M059J (cell line): ENCODE measurements at places on chromosomes 13 and 19.
A peak's percentile ranks its signal among the peaks of the same experiment; 100 is the strongest.

DNA sequence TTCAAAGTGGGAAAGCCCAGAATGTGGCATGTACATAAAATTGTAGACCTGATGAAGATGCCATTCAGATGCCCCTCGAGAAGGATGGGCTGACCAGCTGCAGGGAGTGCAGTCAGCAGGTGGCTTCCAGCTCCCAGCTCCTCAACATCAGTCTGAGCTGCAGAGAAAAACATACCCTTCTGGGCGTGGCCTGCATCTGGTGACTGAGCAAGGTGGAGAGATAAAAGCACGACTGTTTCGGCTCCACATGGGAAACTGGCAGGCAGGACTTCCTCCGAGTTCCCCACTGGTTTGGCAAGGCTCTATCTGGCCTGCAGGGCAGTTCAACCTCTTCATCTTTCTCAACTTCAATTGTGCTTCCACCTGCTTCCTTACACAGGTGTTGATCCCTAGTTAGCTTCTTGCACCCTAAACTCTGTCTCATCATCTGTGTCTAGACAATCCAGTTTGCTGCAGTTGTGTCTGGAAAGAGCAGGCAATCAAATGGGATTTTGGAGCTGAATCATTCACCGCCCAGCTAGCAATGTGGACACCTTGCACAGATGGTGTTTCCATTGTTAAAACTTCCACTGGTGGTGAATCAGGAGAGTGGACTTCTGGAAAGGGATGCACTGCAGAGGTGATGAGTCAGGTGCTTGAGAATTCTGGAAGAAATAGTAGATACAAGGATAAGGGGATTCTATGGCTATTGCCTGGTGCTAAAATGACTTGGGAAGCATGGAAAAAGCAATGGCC lies 56.8 kb downstream of the POLR1D start:
- DNase-seq, result peak; percentile 48

DNA sequence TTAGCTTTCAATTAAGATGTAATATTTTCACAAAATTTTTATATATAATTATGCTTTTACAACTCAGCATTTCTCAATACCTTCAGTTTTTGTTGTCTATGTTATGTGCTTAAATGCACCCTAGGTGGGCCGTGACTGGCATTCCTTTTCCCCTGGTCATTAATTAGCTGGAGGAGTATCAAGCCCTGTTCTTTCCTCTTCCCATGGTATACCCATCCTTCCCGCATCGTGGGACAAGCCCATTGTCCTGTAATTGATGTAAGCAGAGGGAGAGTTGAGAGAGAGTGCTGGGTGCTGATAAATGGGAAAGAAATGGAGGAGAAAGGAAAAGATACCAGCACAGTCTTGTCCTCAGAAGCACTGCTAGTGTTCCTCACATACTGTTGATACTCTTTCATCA lies 591.7 kb downstream of the GPC6 start:
- DNase-seq, result no peak

GRCh38 chr19:49997709-49998108 lies 27.5 kb downstream of the VRK3 start:
- DNase-seq, result peak; percentile 44

GRCh38 chr19:44903602-44904425 lies 1.8 kb upstream of the APOE start:
- peak; percentile 58 for DNase-seq
